Sciatic nerve (tissue), 2 donors: ENCODE measurements at places on chromosomes 3 and 15. TPM values are rescaled to one million over a fixed set of nuclear protein-coding genes. Genes with fewer than 3 reads are reported as not detected.

MYL3 gene
- 3.3 TPM for total RNA-seq

CACNA2D2 gene
- 1.8 TPM for total RNA-seq

- no peak for DNase-seq
Observed at GRCh38 chr15:39709941-39710340, 72.7 kb downstream of the FSIP1 start.

- DNase-seq = no peak
Observed at GRCh38 chr15:81889485-81889881, 156.3 kb downstream of the MEX3B start.

- DNase-seq = no peak
Observed at GRCh38 chr3:48470286-48470685, 23.7 kb downstream of the ATRIP start.

- DNase-seq = no peak
Observed at GRCh38 chr3:134640872-134641470, 9.9 kb downstream of the KY start.
